ENCODE measurements at places on chromosomes 4 and X.

DNA sequence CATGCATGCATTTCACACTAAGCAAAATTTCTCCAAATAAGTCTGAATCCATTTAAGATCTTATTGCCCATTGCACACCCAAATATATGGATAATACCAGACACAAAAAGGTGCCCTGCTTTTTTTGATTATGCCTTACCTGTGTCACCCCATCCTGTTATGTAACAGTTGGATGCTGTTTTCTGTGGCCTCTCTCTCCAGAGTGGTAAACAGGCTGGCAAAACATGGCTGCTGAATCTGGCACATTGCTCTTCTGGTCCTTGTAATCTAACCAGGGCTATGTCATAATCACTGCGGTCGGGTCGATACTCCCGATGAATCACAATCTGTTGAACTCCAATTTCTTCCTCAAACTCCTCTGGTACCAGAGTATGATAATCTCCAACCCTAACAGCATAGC, 70.1 kb downstream of the PRSS12 start:
- peak; percentile 66 for DNase-seq

- DNase-seq: peak; percentile 41
Measured at GRCh38 chrX:49041744-49042580, 1.2 kb downstream of the TFE3 start.

DNA sequence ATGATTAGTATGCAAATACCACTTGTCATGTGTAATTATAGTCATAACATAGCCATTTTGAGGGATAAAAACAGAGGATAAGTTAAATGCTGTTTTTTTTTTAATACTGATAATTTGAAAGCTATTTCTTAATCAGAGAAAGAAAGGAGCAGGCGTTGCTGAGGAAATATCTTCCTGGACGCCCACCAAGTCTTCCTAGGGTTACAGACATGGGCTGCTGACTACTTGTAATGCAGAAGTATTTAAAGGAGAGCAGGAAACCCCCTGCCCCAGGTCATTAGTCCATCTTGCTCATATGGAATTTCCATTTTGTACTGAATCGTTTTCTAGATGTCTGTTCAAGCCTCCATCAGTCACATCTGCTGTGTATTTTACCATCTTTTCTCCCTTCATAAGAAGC, 176.2 kb downstream of the ADGRL3 start:
- no peak for DNase-seq

- DNase-seq: no peak
Measured at GRCh38 chr4:186813377-186814068, 89.9 kb upstream of the FAT1 start.

GRCh38 chr4:8819473-8820177, 52.0 kb downstream of the HMX1 start:
- DNase-seq: no peak

GRCh38 chr4:145734576-145735346, 54.8 kb downstream of the C4orf51 start:
- peak; percentile 85 for DNase-seq

DNA sequence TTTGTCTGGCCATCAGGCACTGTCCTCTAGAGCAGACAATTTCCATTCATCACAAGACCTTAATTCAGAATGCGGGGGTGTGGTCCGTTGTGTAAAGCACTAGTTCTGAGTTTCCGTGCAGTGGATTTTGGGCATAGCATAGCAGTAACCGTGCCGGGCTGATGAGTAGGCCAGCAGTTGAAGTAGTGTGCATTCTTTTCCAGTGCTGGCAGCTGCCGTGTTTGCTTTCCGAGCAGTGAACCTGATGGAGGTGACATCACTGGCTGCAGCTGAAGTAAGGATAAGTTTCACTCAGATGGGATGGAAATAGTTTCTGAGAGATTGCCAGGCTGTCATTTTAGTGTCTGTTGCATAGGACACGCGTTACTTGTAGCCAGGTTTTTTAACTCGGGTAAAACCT, 107.0 kb upstream of the STIM2 start:
- no peak for DNase-seq

- no peak for DNase-seq
Measured at GRCh38 chrX:5145957-5146356, 1082.7 kb downstream of the NLGN4X start.

DNA sequence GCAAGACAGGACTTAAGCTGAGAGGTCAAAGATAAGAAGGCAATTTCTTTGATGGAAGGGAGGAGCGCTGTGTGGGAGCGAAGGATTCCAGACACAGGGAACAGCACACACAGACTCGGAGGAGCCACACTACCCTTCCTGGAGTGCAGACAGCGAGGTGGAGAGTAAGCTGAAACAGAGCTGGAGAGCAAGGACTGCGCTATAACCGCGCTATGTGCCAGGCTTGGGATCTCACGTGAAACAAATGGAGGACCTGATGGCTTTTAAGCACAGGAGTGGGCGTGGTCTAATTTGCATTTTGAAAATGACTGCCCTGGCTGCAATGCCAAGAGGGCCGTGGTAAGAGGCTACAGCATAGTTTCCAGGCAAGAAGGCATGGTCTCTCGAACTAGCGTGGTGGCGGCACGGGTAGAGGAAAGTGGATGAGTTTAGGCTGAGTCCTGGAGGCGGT, 113.9 kb upstream of the SORBS2 start:
- DNase-seq: no peak

DNA sequence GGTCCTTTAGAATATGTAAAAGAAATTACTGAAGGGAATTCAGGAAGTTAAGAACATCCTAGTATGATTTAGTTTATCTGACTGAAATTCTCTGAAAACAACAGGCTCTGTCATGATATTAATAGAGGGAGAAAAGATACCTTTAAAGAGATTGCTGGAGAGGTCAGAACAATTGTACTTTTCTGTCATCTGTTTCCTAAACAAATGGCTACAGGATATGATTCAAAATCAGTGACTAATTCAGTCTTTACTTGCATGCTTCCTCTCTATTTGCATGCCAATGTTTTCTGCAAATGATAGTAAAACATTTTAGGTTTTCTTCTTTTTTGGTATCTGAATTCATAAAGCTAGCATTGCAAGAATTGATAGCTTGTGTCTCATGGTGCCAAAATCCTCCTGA, 616.7 kb upstream of the PCDH7 start:
- peak; percentile 6 for DNase-seq

GRCh38 chrX:121755541-121755940, 708.1 kb downstream of the GLUD2 start:
- DNase-seq: no peak
